ENCODE measurements at places on chromosomes 7 and 10.

- DNase-seq, result no peak
Observed at GRCh38 chr10:36711361-36711760, 414.0 kb upstream of the ANKRD30A start.

- DNase-seq, result no peak
Observed at GRCh38 chr7:2541291-2542010, 13.9 kb downstream of the BRAT1 start.

DNA sequence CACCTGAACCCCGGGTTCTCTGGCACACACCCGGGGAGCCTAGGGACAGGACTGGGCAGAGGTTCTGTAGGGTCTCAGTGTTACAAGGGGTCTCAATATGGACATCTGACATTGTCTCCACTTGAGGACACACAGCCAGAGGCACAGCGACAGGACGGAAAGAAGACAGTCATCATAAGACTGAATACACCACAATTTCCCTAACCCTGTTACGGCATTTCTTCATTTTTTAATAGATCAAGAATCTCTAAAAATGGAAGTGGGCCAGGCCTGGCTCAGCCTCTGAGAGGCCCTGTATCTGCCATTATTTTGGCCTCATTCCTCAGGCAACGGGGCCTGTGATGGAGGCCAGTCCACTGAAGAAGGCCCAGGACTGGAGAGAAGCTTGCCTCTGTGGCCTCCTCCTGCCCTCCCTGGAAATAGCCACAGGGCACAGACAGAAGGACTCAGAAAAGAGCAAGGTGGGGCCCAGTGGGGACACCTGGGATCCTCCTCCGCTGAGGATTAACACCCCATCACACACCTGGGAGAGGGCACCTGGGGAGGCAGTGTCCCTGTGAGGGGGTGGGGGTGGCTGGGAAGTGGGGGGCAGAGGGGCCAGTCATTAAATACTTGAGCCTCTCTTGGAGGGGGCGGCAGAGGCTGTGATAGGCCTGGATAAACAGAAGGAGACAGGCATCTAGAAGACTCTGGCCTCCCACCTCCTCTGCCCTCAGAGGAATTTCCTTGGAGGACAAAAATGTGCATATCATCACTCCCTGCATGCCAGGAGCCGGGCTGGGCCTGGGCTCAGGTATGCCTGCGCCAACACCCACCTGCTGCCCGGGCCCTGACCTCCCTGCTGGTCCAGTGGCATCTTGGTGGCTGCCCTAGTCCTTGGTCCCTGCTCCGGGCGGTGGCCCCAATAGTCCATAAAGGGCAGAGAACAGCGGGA, 8.0 kb downstream of the SPOCK2 start:
- no peak for DNase-seq

DNA sequence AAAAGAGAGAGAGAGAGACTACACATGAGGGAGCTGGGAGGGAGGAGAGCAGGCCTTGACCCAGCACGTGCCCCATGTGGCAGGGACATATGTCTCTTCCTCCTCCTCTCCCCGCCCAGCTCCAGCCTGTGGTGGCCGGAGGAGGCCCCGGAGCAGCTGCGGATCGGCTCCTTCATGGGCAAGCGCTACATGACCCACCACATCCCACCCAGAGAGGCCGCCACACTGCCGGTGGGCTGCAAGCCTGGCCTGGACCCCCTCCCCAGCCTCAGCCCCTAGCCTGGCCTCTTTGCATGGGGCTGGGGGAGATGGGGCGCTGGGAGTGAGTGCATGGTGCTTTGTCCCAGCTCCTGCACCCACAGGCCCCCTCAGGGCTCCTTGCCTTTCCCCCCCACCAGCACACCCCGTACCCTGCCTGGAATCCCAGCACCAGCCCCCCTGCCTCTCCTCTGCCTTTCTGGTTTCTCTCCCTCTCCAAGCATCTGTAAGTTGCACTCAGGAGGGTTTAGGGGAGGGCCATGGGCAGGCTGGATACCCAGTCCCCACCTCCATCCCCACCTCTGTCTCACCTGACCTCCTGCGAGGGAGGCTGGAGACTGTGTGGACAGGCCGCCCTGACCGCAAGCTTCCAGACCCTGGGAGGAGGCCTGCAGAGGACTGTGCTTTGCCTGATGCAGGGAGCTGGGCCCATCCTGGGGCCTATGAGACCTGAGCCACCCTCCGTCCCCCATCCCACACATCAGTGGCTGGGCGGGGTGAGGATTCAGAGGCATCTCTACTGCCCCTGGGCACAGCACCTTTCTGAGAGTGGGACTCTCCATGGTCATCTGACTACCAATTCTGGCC, 4.8 kb downstream of the UPK3B start:
- DNase-seq, result no peak

- DNase-seq, result no peak
Observed at GRCh38 chr7:68720697-68721096, 877.6 kb upstream of the AUTS2 start.

DNA sequence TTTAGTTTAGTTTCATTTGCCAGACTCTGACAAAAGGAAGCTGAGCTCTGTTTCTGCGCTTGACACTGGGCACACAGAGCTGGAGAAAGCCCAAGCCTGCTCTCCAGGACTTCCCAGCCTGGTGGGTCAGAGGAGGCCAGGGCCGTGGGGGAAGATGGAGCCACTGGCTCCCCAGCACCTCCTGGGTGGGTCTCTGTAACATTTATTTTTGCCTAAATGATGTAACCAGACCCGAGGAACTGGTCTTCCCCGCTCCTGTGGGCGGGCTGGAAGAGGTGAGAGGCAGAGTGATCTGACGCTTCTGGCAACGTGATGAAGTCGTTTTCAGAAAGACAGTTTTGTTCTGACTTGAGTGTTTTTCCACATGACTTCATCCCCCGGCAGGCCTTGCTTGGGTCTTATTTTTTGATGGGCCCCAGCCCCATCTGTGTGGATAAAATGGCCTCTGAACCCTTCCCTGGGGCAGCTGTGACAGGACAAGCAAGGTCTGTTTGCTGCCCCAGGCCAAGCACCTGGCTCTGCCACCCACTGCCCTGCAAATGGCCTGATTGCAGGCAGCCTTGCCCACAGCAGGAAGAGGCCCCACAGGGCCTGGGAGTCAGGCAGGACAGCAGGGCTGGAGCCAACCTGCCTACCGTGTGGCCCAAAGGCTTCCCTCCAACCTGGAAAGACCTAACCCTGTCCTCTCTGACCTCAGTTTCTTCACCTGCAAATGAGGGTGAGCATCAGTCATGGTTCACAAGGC, 304.9 kb upstream of the ZMIZ1 start:
- DNase-seq, result no peak

- no peak for DNase-seq
Observed at GRCh38 chr7:47327346-47327697, 254.6 kb downstream of the TNS3 start.

DNA sequence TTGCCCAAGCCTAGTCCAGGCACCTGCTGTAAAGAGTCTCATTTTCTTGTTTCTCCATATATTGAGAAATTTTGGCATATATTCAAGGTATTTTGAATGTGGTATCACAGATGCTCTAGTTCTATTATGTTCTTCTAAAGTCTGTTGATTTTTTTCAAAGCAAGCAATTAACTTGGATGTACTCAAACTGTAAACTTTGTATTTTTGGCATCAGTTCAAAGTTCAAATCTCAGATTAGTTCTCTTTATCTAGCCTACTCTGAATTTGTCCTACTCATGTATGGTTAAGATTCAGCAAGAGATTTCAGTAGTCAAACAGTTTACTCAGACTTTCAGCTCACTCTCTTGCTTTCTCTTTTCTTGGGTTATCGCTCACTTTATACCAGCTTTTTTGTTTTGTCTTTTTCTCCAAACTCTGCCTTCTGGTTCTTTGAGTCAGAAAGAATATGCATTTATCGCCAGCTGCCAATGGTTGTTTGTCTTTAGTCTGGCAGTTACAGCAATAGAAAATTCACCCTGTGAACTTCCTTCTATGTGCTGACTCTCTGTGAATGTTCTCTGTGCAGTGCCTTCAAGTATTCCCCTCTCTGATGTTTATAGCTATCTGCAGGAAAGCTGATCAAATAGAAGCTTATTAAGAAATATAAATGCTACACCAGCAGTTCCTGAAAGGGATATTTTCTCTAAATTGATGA, 56.0 kb downstream of the ANKRD7 start:
- DNase-seq, result no peak

- no peak for DNase-seq
Observed at GRCh38 chr10:120643351-120643750, 186.3 kb downstream of the PLPP4 start.

GRCh38 chr10:30784524-30784896, 155.0 kb upstream of the LYZL2 start:
- DNase-seq, result no peak
